NCI-H524 (cell line): ENCODE measurements at places on chromosomes 13 and 19.
A peak's percentile ranks its signal among the peaks of the same experiment; 100 is the strongest.

DNA sequence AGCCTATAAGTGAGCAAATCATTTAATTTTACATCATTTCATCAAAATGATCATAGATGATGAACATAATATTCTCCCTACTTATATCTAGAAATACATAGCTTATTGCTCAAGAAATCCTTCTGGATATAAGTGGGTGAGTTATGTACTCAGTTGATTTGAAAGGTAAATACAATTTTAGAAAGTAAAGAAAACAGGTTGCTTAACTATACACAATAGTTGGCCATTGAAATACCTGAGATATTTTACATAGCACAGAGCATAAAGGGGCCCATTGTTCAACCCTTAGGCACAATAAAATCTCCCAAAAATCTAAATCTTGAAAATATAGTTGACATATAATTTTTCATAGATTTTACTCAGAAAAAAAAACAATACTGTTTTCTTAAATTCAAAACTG is 782.0 kb upstream of the KLHL1 start:
- no peak for DNase-seq

DNA sequence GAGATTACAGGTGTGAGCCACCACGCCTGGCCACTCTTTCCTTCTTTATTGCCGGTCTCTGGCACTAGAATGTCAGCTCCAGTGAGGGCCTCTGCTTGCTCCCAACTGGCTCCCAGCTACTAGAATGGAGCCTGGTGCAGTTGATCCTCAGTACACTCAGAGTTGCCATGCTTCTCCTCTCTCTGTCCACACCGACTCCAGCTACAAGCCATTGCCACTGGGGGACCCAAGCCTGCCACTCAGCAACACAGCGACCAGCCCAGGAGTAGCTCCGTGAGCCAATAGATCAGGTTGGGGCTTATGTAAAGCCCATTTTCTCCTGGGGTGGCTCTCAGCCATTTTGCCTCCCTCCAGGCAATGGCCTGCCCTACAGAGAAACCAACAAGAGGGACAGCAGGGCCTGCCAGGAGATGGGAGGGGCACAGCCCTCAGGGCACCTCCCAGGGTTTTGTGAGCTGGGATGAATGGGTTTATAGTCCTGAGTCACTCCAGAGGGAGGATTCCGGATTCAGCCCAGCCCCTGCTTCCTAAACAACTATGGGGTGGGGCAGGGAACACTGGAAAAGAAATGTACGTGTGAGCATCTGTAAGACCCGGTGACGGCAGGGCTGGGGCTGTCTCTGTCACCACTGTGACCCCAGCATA is 36.5 kb downstream of the OPA3 start:
- no peak for DNase-seq

GRCh38 chr13:94121686-94122085 is 357.8 kb downstream of the DCT start:
- no peak for DNase-seq

DNA sequence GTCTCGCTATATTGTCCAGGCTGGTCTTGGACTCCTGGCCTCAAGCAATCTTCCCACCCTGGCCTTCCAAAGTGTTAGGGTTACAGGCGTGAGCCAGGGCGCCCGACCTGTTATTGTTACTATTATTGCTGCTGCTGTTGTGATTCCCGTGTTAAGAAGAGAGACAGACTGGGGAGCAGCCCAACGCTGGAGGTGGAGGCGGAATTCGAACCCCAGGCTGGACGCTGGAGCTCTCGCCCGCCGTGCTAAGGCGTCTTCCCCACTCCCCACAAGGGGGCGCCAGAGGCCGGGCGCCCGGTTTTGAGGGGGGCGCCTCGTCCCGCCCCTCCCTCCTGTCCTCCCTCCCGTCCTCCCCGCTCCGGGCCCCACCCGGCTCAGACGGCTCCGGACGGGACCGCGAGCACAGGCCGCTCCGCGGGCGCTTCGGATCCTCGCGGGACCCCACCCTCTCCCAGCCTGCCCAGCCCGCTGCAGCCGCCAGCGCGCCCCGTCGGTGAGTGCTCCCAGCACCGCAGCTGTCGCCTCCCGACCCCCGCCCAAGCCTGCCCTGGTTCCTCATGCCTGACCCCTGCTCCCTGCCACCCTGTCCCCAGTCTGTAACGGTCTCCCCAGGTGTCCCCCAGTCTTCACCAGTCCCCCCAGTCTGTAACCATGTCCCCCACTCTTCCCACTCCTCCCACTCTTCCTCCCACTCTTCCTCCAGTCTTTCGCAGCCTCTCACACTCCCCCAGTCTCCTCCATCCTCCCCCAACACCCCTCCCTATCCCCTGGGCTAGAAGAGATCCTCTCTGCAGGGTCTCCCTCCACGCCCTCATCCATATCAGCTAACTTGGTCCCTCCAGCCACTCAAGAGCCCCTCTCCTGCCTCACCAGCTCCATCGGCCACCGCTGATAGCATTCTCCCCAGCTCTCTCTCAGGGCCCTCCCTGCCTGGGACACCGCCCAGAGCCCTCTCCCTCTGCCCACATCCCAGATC is at the start of gene EHD2:
Gene EHD2, plus strand, starts transcription at position 377 of the 976 bp plus-strand sequence. CDS start 3,191 bp downstream, outside the sequence.
- DNase-seq, result no peak

GRCh38 chr13:99083981-99084380 is 106.1 kb upstream of the DOCK9 start:
- no peak for DNase-seq

GRCh38 chr19:48970139-48970766 is 5.1 kb downstream of the FTL start:
- no peak for DNase-seq

GRCh38 chr13:35039012-35039411 is 96.9 kb downstream of the NBEA start:
- no peak for DNase-seq

DNA sequence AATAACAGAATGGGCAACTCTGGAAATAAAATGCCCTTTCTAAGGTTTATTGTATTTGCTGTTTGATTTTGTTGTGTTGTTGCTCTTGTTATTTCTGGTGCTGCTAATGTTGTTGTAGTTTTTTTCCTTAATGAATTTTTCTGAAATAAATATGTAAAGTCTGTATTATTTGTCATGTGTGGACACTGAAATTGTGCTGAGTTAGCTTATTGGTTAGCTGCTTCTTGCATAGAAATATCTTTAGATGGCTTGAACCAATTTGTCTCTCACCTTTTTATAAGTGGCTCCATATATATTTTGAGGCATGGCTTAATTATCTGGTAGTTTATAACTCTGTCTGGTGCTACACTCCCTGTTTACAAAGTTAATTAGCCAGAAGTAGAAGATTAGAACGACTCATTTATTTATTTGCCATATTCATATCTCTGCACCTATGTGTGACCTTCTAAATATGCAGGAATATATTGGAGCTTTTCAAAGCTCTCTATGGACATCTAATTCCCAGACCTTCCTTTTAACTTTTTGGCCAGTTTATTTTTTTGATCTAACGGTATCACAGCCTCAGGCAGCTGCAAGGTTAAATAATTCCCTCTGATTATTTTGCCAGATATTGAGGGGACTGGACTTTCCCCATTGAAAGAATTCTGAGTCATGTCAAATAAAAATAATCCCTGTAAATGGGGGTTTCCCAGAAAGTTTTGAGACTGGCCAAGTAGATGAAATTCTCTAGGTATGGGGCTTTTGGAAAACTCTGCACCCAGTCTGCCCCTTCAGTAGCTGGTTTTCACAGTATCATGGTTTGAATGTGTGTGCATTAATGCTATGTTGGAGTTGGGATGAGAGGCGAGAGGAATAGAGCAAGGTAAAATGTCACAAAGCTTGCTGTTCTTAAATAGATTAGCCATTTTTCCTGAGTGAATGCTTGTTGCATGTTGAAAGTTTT is 1331.7 kb upstream of the MIR17HG start:
- no peak for DNase-seq

- no peak for DNase-seq
These were observed 84.3 kb downstream of the NUFIP1 start for GRCh38 chr13:44904967-44905366.

GRCh38 chr13:26872525-26873385 is 112.2 kb upstream of the GPR12 start:
- peak; percentile 66 for DNase-seq

- DNase-seq, result no peak
These were observed 504.9 kb downstream of the FGF9 start for GRCh38 chr13:22175815-22176214.

DNA sequence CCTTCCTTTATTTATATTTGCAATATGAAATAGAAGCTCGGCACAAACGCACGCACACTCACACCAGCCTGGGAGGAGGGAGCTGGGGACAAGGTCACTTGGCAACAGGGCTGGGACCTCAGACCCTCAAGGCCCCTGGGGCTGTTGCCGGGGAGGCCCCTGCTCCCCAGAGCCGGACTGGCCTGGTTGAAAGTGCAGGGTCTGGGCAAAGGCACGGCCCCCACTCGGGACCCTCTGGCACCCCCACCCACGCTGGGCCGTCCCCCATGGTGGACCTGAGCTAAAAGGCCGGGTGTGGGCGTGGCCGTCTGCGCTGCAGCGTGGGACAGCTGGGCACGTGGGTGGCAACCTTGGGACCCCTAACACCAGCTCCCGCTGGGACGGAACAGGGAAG is 1.2 kb upstream of the TMEM86B start:
- DNase-seq, result no peak

DNA sequence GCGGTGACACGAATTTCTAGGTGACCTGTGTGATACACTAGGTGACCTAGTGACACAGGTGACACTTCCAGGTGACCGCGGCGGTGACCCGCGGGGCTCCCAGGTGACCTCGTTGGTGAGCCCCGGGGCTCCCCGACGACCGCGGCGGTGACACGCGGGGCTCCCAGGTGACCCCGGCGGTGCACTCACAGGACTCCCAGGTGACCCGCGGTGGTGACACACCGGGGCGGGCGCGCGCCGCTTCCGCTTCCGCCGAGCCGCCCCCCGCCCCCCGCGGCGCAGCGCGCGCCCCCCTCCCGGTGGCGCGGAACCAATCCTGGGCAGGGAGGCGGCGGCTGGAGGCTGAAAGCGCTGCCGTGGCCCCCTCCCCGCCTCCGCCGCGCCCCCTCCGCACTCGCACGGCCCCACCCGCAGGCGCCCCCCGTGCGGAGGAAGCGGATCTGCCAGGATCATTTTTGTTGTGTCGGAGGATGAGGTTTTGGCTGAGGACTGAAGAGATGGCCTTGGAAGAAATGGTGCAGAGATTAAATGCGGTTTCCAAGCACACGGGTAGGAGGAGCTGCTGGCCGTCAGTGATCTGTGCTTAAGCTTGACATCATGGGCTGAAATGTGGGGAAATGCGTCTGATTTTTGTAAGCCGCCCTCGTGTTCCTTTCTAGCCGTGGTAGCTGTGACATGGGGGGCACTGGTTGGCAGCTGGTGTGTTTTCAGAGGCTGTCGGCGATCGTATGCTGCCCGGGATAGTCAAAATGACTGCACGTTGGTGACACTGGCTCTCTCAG is at the start of gene MCF2L:
Gene MCF2L, plus strand, starts transcription at position 305 of the 782 bp plus-strand sequence. Its CDS starts 166 bp downstream, at position 471.
- peak; percentile 65 for DNase-seq

DNA sequence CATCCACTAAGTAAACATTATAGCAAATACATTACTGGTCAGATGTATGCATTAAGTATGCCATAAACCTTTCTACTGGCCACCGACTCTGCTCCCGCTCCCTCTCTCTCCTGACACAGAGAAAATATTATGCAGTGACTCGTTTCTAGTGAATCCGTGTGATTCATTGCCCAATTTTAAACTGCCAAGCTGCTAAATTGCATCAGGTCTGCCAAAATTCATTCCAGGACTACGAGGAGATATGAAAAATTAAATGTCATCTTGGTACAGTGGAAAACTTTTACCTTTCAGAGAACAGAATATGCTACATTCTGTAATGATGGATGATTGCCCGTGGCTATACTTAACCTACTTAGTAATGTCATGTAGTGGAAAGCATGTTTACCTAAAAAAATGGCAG is 368.8 kb upstream of the TSHZ3 start:
- no peak for DNase-seq

DNA sequence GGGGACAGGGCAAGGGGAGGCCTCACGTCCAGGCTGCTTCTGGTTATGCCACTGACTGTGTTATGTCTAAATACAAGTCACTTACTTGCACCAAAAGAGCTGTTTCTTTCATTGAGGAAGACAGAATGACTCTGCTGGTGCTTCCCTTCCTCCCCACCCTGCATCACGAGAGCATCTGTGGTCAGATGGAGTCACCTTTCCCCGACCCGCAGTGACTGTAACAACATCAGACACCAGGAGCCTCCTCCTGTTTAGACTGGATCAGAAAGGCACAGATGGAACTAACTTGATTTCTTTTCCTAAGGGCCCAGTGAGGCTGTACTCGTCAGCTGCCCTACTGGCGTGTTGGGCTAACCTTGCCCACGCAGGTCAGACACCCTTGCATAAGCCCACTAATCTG is 90.3 kb upstream of the ZNF536 start:
- no peak for DNase-seq

- DNase-seq, result no peak
These were observed 306.8 kb downstream of the KCNRG start for GRCh38 chr13:50322006-50322405.

- no peak for DNase-seq
These were observed 30.7 kb downstream of the PDE4A start for GRCh38 chr19:10450853-10451609.

DNA sequence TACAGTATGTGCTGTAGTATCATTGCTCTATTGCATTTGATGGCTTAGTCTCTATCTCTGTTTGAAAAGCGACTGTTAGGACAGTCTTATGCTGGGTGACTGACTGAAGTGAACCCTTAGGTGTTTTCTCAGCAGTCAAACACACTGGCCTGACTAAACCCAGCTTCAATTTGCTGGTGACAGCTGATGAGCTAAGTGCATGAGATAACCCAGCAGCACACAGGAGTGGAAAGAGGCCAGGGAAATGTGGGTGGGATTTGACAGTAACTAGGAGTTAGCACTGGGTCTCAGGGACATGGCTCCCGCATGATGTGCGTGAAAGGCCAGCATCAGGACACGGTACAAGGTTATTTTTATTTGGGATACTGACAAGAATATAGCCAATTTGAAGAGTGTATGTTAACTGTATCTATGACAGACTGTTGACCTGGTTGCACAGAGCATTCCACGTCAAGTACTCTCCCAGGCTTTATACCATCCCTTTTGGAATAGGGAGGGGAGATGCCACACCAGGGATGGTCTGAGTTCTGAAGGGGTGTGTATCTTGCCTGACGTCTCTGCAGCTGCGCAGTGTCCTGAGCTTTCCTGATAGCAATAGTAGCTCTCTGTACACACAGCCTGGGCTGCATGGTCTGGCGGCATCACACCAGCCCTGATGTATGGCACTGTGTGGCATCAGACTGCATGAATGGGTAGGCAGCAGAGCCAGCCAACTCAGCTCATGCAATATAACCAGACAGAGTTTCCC is 144.8 kb downstream of the FLT1 start:
- DNase-seq, result no peak

- no peak for DNase-seq
These were observed 14.5 kb downstream of the ERCC2 start for GRCh38 chr19:45355910-45356309.
